ENCODE measurements at places on chromosomes 5 and 9.
A peak's percentile ranks its signal among the peaks of the same experiment; 100 is the strongest.

DNA sequence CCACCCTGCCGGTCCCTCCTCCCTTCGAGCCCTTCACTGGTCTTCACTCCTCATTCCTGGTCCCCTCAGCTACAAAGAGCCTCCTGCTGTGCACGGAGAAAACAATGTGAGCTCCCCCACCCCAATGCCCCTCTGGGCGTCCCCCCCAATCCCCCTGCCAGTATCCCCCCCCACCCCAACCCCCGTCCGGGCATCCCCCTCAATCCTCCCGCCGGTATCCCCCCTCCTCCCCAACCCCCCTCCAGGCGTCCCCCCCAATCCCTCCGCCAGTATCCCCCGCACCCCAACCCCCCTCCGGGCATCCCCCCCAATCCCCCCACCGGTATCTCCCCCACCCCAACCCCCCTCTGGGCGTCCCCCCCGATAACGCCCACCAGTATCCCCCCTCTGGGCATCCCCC is 42.8 kb downstream of the EXD3 start:
- no peak for DNase-seq

- peak; percentile 10 for DNase-seq
Measured at GRCh38 chr5:134053840-134054338, 49.1 kb upstream of the VDAC1 start.

DNA sequence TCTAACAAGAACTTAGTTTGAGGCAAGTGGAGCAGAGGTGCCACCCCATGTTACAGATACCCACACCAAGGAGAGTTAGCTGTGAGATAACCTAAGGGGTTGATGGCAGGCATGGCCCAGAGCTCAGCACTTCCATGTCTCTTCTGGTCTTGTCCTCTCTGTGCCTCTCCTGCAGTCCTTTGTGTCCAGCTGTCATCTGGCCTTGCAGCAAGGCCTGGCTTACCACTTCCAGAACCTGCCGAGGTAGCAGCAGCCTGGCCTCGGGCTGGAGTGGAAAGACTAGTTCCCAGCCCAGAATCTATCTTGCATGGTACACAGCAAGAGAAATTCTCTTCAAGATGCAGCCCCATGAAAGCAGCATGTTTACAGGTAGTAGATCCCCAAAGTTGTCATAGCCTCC is 41.5 kb downstream of the PIP5K1B start:
- no peak for DNase-seq

DNA sequence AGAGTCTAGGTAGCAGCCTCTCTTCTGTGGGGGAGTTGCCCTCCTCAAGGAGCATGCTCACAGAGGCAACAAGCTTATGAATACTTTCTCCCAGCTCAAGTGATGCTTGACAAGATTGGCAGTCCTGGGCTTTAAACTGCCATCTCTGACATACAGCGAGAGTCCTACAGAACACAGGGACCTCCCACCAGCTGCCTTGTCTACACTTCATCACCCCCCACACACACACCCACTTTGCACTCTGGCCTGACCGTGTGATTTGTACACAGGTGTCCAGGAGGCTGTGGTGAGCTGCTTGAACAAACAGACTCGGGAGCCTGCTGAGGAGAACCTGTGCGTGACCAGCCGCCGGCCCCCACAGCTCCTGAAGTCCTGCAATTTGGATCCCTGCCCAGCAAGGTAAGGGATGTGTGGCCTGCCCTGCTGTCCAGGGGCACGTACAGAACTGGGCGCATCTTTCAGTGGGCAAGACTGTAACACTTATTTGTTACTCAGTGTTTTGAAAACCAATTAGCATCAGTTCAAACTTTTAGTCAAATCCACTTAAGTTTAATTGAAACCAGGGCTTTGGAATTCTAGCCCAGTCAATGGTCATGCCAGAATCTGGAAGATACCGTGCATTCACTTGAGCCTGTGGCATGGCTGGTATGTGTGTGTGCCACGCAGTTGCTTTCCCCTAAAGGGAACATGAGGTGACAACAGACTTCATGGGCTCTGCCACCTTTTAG is 247.5 kb downstream of the ADAMTSL1 start:
- DNase-seq: peak; percentile 97

DNA sequence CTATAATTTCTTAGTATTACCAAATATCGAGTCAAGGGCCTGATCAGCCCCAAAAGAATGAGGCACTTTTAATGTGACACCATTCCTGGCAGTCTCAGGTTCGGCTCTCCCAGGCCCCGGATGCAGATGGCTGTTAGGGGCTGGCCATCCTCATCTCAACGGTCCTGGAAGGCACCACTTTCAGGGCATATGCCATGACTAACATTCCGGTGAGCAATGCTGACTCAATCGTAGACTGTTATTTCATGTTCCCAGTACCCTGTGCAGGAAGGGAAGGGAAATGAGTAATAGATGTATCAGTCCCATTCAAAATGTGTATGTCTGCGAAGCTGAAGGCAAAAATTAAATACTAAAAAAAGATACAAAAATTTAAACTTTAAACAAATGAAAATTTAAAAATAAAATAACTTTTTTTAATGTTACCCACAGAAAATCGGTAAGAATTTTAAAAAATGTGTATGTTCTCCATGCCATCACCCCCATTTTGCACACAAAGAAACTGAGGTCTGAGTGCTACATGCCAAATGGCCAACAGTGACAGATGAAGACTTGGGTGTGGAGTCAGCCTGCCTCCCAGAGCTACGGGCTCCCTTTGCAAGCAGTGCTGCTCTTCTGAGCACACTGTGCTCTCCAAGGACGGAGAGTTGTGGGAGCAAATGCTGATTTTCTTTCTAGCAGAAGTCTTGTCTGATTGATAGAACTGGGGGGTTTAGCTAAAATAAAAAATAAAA is 79.0 kb downstream of the GLDC start:
- no peak for DNase-seq

GRCh38 chr5:10725636-10726035 is 35.4 kb downstream of the DAP start:
- DNase-seq: no peak

DNA sequence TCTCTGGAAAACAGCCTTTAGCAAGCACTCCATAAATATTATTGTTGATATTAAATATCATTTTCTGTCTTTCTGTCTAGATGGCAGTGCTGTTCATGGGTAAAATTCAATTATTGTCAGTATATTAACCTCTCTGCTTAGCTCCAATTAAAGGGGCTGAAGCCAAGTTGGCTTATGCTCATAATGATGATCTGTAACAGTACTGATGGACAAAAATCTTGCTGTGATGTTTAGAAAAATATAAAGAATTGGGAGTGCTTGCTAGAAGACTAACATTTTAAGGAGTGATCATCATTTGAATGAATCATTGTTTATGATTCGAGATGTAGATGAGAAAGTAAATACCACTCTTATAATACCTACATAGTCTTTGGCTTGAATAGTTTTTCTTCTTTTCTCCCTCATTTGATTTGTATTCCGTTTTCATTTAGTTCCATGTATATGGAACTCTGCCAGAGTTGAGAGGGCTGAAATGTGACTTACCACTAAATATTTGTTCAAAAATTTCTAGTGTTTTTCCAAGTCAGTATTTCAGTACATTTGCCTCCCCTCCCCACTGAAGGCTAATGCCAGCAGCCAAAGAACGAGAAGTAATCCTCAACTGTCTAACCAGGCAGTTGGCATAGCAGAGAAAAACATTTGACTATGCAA is 538.3 kb downstream of the CSNK1G3 start:
- no peak for DNase-seq

GRCh38 chr9:87238545-87238944 is 259.1 kb upstream of the DAPK1 start:
- DNase-seq: no peak
